ENCODE measurements at places on chromosomes 6 and 20.

DNA sequence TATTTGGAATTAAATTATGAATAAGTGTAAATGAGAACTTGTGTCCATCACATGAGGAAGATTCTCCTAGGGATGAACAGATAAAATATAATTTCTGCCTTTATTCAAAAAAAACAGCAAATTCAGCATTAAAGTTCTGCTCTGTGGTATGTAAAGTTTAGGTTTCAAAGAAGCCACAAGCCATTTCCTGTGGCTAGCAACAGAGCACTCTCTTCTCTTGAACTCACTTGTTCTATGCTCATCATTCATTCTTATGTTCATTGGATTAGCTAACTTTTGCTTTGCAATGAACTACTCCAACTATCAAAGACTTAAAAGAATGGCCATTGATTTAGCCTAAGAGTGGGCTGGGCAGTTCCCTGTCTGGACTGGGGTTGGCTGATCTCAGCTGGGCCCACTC, 20.8 kb upstream of the SNRPB2 start:
- DNase-seq: peak; percentile 18

DNA sequence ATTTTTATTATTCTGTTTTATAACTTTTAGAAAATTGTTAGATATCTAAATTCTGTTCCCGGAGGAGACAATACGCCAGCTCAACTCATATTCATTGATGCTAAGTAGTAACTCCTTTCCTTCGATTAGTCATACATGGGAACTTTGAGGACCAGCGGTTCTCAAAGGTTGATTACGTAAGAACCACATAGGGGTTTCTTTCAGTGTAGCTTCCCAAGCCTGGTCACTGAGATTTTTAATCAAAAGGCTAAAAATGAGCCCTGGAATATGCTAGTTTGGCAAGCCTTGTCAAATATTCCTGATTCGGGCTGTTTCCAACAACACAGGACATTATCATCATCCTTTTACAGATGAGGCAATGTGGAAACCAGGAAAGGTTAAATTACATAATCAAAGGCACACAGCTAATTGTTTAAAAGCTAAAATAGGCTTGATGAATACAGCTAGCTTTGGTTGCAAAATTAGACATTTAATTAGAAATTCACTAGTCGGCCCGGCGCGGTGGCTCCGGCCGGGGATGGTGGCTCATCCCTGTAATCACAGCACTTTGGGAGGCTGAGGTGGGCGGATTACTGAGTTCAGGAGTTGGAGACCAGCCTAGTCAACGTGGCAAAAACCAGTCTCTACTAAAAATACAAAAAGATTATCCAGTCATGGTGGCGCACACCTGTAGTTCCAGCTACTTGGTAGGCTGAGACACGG, 14.6 kb upstream of the MEI4 start:
- no peak for DNase-seq

GRCh38 chr6:163226181-163226835, 188.2 kb upstream of the QKI start:
- DNase-seq: no peak

- no peak for DNase-seq
Observed at GRCh38 chr6:111740506-111740905, 132.7 kb downstream of the FYN start.

GRCh38 chr20:48769069-48769983, 58.5 kb downstream of the PREX1 start:
- DNase-seq: no peak

DNA sequence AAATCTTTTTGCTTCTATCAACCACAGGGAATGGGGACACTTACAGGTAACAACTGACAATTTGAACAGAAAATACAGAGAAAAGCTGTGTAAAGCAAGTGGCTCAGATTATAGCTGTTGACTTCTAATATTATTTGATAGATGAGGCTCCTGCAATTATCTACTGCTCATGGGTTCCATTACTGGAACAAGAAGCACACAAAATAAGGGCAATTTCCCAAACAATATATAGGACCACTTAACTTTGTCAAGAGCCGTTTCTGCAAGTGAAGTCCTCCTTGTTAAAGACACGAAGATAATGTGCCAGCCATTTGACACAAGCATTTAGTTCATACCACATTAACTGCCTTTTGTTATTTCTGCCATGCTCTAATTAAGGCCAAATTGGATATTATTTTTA, 315.5 kb upstream of the ARID1B start:
- no peak for DNase-seq

- DNase-seq: no peak
Observed at GRCh38 chr6:167291623-167292300, 647 bp downstream of the UNC93A start.

DNA sequence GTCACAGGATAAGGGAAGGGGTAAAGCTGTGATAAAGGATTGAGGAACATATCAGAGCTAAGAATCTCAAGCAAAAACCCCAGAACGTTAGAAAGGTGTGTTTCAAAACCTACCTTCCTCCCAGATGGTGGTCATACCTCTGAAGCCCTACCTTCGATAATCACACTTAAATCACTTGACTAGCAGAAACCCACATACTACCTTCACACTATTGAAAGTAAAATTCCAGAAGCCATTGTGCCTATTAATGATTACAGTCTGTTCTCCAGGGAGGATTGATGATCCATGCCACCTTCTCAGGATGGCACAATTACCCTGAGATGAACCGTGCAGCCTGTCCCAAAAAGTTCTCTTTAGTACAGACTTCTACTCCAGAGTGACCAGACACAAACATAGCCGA, 72.3 kb upstream of the SOX4 start:
- DNase-seq: no peak

GRCh38 chr6:21955951-21956350, 340.9 kb downstream of the PRL start:
- no peak for DNase-seq

DNA sequence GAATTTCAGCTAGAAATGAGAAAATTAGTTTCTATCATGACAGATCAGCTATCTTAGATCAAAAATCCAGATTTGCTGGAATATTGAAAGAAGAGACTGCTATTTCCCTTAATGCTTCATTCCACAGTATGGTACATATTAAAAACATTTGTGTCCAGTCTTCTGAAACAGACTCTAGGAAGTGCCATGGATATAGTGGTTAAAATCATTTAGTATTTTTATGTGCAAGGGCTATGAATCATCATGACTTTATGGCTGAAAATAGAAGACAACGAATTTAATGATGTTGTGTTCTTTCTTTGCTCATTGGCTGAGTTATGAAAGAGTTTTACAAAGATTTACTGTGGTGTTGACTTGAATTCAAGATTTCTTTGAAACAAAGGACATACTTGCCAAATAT, 146.6 kb downstream of the ANKRD60 start:
- no peak for DNase-seq

GRCh38 chr20:16175322-16175961, 397.8 kb downstream of the KIF16B start:
- no peak for DNase-seq

- no peak for DNase-seq
Observed at GRCh38 chr6:144690666-144691065, 405.5 kb downstream of the UTRN start.

DNA sequence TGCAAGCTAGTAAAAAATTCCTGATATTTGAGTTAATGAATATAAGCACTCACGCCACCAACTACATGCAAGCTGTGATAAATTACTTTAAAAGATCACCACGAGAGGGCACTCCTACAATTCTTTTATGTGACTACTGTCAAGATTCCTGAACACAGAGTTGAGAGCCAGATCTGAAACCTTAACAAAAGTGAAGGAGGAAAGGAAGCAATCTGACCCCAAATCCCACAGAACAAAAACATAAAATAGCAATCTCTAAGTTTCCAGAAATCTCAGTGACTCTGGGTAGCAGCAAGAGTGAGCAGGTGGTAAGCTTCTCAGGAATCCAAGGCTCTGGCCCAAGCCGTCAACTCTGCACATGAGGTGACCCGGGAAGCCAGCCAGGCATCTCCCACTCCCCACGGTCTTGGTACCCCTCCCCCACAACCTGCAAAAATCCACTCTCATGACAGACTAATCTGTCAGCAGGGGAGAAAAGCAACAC, 55.1 kb downstream of the STAU1 start:
- peak; percentile 35 for DNase-seq

GRCh38 chr20:56428410-56428809, 16.4 kb downstream of the CASS4 start:
- DNase-seq: no peak

DNA sequence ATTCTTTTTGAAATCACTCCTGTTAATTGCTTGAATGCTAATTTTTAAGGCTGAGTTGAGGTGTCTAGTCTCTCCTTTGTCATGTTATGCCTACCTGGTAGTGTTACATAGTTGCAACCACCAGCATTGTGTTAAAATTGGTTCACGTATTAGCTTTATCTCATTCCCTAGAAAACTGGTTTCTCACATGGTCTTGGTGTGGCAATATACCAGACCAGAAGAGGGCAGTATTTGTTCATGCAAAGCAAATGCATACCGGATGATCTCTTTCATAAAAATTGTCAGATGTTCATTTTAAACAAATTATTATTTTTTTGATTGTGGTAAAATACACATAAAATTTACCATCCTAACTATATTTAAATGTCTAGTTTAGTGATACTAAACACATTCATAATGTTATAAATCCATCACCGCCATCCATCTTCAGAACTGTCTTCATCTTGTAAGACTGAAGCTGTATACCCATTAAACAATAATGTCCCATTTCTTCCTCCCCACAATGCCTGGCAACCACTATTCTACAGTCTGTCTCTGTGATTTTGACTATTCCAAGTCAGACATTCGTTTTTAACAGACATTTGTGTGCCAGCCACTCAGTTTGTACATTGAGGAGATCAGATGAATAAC, 92.8 kb downstream of the ATRN start:
- no peak for DNase-seq

DNA sequence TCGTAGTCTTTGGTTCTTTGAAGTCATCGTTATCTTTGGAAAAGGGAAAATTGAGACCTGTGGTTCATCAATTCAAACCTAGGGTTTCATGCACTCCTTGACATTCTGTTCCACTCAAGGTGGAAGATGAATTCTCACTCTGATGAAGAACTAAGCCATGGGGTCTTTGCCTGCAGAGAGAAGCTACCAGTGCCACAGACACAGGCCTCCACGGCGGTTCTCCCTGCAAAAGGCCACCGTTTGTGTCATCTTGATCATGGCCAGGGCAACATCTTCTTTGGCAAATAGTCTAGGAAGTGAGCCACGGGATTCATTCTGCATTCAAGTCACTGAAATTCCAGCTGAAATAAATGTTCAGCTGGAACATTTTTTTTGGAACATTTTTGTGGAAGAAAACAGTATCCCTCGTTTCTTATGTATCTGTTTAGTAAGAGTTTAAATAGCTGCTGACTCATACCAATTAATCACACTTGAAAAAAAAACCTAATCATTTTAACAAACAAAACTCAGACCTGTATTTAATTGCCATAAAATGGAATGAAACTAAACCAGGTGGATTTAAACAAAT, 206.0 kb upstream of the FOXQ1 start:
- no peak for DNase-seq

DNA sequence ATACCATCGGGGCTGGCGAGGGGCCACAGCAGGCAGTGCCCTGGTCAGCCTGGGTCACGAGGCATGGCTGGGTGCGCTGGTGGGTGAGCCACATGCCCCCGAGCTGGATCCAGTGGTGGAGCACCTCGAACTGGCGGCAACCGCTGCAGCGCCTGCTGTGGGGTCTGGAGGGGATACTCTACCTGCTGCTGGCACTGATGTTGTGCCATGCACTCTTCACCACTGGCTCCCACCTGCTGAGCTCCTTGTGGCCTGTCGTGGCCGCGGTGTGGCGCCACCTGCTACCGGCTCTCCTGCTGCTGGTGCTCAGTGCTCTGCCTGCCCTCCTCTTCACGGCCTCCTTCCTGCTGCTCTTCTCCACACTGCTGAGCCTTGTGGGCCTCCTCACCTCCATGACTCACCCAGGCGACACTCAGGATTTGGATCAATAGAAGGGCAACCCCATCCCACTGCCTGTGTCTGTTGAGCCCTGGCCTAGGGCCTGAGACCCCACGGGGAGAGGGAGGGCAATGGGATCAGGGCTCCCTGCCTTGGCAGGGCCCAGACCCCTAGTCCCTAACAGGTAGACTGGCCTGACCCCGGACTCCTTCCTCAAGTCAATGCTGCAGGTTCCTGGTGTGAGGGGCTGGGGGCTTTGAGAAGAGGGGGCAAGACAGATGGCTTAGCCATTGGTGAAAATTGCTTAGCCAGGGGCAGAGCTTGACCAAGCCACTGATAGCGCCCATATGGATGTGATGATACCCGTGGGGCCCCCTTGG, 598 bp downstream of the TMEM239 start:
- DNase-seq: no peak

- DNase-seq: no peak
Observed at GRCh38 chr6:48736501-48737206, 625.7 kb upstream of the PTCHD4 start.

DNA sequence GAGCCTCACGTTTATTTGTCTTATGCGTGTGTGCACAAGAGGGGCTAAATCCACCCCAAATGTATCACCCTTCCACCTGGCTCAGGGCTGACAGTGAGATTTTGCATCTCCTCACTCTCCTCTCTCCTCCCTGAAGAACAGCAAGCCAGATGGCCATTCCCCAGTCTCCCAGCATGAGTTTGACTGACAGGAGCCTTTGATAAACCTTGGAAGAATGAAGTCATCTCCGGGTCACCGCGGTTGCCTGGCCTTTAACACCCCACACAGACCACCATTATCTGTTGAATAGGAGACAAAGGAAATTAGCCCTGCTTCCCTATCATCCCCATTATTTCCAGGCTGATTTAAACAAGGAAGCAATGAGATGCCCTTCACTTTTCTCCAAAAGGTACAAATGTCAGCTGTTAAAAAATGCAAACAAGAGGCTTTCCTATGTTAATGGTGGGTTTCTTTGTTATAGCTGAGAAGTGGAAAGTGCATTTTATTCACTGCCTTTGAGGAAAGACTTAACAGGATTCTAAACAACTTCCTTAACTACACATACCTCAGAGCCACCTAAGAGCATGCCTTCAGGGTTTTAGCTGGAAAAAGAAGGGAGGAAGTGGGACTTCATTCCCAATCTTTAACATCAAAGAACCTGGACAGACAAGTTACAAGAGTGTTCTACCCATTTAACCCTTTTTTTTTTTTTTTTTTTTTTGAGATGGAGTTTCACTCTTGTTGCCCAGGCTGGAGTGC, 524.8 kb upstream of the ID4 start:
- DNase-seq: no peak

DNA sequence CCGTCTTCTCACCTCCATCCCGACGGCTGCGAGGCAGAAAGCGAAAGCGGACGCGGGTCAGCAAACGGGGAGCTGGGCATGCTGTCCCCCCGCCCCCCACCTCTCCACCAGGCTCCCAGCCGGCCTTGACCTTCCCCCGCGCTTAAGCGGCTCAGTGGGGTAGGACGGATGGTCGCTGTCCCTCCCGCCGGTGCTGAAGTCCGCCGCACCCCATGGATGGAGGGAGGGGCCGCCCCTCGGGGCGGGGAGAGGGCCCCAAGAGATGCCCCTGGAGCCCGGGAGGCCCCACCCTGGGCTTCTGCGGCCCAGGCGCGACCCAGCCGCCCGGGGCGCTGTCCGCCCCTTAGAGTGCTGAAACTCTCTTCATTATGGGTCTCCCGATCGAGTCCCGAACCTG, at the start of gene KCNB1:
Gene KCNB1 (minus strand): TSS at position 48 of the 397 bp plus-strand sequence. CDS start 188 bp downstream, outside the sequence.
- no peak for DNase-seq

DNA sequence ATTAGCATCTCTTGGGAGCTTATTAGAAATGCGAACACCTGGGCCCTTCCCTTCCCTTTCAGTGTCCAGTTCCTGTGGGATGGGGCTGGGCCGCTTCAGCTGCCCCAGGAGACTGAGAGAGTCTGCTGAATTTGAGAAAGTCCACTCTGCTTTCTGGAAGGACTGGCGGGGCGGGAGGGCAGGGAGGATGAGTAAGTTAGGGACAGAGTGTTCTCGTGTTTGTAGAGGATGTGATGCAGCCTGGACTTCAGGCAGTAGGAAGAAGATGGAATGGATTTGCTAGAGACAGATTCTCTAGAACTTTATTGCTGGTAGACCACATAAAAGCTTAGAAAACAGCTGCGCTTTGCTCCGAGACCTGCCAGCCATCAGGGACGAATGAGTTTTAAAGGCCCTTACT, 1.1 kb upstream of the TULP4 start:
- DNase-seq: no peak

All from GM18507 (cell line).